ENCODE measurements at places on chromosomes 5 and 9.
A peak's percentile ranks its signal among the peaks of the same experiment; 100 is the strongest.

GRCh38 chr5:132464156-132464939 is 26.2 kb downstream of the IRF1 start:
- peak; percentile 76 for DNase-seq

DNA sequence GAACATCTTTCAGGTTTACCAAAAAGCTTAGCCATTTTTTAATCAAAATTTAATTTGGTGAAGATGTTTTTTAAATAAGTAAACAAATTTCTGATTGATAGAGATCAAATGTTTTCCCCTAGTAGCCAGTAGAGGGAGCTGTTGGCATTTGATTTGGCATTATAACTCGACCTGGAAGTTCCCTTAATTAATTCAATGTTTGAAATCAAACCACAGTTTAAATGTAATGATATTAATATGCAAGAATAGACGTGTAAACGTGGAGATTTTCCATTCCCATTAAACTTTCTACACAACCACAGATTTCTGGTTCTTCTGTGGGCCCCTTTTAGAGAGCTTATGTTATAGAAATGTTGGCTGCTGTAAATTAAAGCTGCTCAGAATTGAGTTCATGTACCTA is 148.1 kb upstream of the MPDZ start:
- DNase-seq, result peak; percentile 62

GRCh38 chr9:107738789-107739188 is 249.2 kb upstream of the KLF4 start:
- DNase-seq, result no peak

- peak; percentile 19 for DNase-seq
Measured at GRCh38 chr5:177426566-177427210, at the start of gene GRK6. GRK6 (plus strand) TSS chr5:177426676; CDS start chr5:177426846, 170 bp downstream.

DNA sequence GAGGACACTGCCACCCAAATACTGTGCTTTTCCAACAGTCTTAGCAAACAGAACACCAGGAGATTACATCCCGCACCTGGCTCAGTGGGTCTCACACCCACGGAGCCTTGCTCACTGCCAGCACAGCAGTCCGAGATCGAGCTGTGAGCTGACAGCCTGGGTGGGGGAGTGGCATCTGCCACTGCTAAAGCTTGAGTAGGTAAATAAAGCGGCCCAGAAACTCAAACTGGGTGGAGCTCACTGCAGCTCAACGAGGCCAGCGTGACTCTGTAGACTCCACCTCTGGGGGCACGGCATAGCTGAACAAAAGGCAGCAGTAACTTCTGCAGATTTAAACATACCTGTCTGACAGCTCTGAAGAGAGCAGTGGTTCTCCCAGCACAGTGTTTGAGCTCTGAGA is 28.8 kb downstream of the EPB41L4A start:
- DNase-seq, result peak; percentile 3

DNA sequence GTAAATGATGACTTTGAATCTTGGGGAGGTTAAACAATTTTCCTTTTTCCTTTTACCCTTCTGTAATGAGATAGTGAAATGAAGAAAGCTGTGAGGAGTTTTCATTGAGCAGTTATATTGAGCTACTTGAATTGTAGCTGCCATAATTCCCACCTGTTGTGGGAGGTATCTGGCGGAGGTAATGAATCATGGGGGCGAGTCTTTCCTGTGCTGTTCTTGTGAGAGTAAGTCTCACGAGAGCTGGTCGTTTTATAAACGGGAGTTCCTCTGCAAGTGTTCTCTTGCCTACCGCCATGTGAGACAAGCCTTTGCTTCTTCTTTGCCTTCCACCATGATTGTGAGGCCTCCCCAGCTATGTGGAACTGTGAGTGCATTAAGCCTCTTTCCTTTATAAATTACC is 258.4 kb downstream of the FER start:
- no peak for DNase-seq

DNA sequence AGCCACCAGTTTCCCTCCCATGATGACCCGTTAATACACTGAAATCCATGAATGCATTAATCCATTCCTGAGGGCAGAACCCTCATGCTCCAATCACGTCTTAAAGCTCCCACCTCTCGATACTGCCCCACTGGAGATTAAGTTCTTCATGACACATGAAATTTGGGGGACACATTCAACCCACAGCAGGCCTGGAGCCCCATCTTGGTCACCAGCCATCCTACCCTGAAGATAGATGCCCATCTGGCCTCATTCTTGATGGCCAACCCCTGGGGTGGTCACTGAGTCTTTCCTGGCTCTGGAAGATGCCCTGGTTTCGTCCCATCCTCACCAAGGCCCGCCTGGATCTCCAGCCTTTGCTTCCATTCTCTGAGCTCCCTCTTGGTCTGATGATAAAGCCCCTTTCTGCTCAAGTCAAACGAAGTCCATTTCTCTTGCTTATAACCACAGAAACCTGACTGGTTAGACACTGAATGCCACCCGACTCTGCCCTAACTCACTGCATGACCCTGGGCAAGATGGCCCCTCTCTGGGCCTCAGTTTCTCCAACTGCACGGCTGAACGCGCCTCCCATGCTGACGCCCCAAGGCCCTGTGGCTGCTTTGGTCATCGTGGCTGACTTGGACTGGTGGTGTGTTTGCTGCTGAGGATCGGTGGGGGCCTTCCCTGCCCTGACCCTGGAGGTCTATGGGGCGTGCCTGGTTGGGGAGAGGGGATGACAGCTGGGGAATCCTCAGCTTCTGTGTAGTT is 138.4 kb upstream of the IER5L start:
- DNase-seq, result no peak

DNA sequence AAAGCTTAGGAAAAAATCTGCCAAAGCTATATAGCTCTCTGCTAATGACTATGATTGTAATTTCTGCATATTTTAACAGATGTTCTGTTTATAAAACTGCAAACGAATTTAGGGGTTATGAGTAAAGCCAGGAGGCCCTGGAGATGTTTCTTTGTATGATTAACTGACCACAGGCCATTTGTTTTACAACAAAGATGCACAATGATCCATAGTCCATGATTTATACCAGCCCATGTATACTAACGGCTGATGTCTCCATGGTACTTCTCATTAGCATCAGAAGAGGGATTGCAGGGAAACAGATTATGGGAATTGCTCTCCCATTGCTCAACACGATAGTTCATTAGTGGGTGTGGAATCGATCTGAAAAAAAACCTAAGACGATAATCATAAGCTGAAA is 78.9 kb downstream of the PPP2R2B start:
- DNase-seq, result no peak

DNA sequence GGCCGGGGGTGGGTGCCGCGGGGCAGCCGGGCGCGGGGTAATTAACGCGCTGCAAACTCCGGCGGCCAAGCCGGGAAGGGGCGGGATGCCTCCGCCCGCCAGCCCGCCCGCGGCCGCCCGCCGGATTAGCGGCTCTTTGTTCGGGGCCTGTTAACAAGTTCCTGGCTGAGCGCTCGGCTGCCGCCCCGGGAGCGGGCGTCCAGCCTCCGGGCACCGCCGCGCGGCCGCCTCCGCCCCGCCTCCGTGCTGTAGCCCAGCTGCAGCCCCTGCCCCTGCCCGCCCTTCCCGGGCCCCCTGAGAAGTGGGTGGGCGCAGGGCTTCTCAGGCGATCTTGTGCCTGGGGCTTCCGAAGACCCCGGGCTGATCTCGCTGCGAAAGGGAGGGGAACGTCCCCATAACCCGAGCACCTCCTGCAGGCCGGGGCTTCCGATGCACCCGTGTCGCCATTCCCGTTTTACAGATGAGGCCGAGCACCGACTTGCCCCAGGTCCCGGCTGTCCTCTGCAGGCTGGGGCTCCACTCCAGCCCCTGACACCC is 7.5 kb downstream of the UNC5A start:
- DNase-seq, result peak; percentile 38

GRCh38 chr9:7324152-7324598 is 475.4 kb downstream of the DMAC1 start:
- no peak for DNase-seq

DNA sequence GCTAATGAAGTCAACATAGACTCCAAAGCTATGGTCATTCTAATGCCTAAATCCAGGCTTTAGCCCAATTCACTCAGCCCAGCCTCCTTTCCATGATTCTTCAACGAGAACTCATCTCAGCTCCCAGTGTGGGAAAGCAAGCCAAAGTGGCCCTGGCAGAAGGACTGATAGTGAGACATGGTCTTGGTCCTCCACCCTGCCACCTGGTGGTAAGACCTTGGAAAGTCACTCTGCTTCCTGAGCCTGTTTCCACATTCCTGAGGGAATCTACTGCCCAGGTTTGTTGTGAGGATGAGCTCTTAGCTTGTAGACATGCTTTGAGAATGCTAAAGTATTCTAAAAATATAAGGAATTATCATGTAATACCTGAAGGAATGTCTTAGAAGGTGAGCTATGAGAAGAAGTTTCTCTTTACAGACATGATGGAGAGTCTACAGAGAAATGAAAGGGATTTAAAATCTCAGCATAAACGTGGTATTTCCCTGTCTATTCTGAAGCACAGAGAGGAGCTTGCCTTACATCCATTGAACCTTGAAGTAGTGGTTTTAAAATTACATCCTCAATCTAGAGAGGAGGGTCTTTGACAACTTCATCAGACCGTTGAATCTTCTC is 173.5 kb downstream of the TRIM32 start:
- DNase-seq, result peak; percentile 51

GRCh38 chr5:6660688-6661087 is 27.4 kb downstream of the SRD5A1 start:
- DNase-seq, result no peak

DNA sequence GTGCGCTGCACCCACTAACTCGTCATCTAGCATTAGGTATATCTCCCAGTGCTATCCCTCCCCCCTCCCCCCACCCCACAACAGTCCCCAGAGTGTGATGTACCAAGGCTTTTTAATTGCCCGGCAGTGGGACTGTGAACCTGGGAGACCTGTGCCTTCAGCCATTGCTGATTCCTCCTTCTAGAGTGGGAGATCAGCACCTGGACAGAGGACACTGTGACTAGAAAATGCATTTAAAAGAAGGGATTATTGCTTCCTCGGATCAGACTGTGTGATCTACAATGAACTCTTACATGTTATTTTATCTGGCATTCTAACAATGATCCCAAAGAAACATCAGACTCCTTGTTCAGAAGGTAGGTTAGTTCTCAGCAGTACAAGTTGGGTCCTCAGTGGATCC is 25.9 kb downstream of the CTSL start:
- no peak for DNase-seq

- DNase-seq, result no peak
Measured at GRCh38 chr9:35842795-35843194, 13.8 kb downstream of the TMEM8B start.

DNA sequence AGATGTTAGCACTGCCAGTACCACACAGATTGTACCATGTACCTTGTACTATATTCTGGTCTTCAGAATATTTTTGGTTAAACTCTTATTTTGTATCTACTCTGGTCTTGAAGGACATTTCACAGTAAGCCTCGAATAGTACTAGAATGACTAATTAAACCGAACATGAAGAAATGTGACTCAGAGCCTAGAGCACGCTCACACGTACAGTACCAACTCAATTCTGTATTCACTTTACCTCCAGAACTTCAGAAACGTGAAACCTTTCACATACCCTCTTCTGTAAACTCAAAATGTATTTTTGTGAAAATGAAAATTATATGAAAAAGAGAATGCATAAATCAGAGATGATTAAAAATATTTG is 112.8 kb downstream of the MVB12B start:
- no peak for DNase-seq

DNA sequence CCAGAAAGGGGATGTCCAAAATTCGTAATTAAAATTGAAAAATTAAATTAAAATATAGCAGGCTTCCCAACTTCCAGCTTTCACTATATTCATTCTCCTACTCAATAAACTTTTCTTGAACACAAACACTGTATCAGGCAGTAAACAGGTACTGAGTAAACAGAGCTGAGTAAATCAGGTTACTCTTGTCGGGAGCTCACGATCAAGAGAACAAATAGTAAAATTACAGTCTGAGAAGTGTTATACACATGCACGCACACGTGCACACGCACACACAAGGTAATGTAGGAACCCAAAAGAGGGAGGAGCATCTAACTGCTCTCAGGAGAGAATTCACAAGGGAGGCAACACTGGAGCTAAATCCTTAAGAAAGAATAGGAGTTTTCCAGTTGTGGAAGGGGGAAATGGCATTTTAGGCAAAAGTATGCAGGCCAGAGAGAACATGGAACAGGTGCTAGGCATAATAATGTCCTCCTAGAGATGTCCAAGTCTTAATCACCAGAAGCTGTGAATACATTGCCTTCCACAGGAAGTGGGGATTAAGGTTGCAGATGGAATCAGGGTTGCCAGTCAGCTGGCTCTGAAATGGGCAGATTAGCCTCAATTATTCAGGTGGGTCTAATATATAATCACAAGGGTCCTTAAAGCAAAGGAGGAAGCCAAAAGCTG is 598.8 kb upstream of the BRINP1 start:
- DNase-seq, result no peak

GRCh38 chr5:56142614-56143372 is 90.3 kb downstream of the ANKRD55 start:
- peak; percentile 58 for DNase-seq

DNA sequence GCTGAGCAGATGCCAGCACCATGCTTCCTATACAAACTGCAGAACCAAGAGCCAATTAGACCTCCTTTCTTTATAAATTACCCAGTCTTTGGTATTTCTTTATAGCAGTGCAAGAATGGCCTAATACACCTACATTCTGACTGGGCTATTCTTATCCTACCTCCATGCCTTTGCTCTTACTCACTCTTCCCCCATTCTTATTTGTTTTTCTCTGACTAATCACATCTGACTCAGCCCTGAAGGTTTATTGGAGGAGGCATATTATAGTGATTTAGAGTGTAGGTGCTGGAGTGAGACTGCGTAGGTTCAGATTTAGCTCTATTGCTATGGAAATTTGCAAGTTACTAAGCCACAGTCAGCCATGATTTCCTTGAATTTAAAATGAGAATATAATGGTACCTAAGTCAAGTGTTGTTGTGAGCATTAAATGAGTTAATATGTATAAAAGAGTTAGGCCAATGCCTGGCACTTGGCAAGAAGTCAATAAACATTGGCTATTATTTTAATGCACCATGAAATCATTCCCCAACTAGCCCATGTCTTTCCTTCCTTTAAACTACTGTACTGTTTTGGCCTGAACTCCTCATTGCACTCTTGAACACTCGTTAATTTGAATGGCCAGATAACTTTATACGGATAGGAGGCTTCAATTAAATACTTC is 531.2 kb upstream of the ZNF608 start:
- no peak for DNase-seq

DNA sequence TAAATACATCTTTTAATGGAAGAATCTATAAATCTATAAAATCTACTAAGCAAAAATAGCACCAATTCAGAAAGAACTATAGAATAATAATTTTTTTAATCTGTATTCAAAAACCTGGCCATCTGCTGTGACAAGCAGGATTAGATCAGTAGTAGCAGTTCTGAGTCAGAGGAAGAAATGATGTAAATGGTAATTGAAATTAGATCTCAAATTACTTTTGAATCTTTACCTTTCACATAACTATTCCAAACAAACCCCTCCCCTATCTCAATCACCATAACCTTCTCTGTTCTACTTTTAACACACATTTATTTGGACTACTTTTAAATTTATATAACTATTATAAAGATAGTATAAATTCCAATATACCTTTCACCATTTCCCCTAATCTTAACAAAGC is 727.8 kb upstream of the FAM174A start:
- DNase-seq, result no peak

Measured in NCI-H2171 treated with DMSO at 0.1 percent for 48 hours (cell line).